ENCODE measurements at places on chromosomes 16 and 17. TPM values are rescaled to one million over a fixed set of nuclear protein-coding genes. Genes with fewer than 3 reads are reported as not detected.

PDIA2 gene
- total RNA-seq = not detected

GRCh38 chr16:88405216-88406060 lies 22.7 kb downstream of the ZNF469 start:
- no peak for DNase-seq

DNA sequence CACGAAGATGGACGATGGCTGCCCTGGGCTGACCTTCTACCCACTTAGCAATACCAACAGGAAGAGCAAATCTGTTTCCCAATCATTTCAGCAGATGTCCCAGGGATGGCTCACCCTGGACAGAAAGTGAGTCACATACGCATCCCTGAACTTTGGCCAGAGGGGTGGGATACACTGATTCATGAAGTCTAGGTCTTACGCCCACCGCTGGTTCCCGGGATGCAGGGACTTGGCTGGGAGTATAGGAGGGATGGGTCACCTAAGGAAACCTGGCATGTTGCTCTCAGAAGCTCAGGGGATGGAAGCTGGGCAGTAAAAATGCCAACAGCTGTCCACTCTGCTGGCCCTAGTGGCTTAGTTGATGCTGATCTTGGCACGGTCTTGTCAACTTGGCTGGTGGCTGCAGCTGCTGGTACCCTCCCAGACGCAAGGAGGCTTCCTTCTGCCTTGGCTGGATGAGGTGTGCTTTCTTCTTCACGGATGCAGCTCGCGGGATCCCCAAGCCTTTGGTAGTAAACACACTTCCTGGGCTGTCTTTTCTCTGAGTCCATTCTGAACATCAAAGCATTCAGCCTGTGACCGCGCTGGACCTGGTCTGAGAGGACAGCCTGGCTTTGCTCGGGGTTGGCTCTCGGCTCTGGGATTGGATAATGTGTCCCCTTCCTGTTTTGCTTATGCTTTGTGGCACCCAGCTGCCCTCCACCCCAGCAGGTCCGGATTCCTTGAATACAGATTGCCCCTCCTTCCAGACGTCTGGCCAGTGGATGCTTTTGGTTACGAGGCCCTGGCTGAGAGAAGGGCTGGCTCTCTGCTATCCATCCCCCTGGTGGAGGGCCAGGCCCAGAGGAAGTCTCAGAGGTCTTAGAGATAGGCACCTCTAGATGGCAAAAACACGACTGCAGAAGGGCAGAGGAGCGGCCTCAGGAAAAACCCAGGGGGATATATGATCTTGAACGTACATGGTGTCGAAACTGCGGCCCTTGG lies 71.5 kb downstream of the RAP1GAP2 start:
- peak; percentile 35 for DNase-seq

DNA sequence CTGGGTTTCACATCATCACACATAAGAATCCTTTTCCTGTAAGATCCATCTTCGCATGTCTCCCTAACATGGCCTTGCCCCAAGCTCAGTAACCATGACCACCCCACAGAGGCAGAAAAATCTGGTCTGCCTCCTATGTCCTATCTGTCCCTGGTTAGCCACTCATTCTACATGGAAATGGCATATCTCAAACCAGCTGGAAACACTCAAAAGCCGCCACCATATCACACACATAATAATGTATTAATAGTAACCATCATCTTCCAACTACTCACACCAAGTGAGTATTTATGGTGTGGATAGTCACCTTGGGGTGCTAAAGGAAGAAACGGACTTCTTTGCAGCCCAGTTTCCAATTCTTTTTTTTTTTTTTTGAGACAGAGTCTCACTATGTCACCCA lies 11.4 kb downstream of the FAM117A start:
- DNase-seq = no peak

GRCh38 chr17:48540213-48540612 lies 4.7 kb downstream of the HOXB2 start:
- DNase-seq = no peak

TNP2 gene
- total RNA-seq = not detected

GRCh38 chr17:45429339-45430005 lies 3.2 kb downstream of the ARHGAP27 start:
- DNase-seq = no peak

- DNase-seq = no peak
These were observed 96.5 kb upstream of the TBX2 start for GRCh38 chr17:61302953-61303816.

DNA sequence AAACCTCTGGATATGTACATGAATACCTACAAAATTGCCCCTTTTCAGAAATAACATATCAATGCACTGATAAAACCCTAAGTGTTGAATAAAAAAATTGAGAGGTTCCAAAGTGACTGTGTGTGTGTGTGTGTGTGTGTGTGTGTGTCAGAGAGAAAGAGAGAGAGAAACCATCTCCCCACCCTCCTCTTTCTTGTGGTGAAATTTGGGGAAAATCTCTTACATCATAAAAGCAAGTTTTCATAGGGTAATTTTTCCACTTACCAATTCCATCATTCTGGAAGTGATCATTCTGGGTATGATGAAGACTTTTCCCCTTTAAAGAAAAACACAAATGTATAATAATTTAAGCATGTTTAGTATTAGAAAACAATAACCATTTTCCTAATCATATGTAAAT lies 79.3 kb downstream of the CACNG1 start:
- no peak for DNase-seq

DNA sequence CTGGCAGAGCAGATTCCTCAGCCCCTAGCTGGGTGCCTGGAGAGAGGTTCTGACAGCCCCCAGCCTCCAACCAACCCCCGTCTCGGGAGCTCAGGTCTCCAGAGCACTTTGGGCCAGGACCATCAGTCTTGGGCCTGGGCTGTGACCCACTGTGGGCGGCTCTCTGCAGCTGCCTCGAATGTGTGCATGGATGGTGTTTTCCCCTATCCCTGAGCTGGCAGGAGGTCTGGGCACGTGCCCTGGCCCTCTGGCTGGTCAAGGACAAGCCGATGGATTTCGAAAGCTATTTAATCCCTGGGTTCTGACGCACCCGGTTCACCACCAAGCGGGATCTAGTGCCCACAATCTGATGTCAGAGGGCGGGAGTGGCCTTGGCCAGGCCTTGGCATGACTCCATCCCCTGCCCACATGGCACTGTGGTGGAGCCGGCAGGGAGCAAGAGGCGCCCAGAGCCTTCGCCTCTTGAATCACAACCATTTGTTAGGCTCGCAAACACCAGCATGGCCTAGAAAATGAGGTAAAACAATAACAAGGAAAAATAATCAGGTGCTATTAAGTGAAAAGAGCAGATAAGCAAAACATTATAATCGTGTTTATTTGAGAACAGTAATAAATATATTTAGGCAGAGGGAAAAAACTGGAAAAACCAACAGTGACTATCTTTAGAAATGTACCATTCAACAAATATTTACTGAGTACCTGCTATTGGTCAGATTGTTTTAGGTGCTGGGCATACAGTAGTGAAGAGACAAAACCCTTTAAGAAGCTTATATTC lies 69.3 kb upstream of the TOB1 start:
- peak; percentile 98 for DNase-seq

DNA sequence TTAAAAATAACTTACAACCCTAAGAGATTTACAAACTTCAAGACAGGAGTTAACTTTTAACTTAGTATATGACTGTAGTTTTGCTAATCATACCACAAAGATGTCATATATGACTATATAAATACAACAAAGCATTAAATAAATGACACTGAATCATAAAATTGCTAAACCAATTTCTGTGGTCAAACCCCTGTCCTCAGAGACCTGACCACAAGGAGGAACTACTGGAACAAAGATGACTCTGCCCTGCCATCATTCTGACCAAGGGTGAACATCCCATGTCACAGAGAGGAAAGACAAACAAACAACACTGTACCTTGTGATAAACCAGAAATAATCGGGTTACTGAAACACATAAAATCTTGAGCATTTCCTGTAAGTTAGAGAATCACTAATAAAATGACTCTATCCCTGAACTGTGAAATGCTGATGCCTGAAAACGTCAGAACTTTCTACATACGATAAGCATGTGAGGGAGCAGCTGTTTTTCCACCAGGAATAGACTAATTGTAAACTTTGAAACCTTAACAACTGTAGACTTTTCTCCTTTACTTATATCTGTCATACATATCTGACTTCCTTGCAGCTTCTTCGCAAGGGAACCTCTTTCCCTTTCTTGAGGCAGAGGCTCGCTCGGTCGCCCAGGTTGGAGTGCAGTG lies 47.9 kb downstream of the WDR59 start:
- DNase-seq = no peak

GRCh38 chr16:11264155-11264832 lies 4.8 kb downstream of the TNP2 start:
- DNase-seq = no peak

CACNG4 gene
- not detected for total RNA-seq

UQCRC2 gene
- 204 TPM for total RNA-seq

C16orf92 gene
- total RNA-seq = not detected

- no peak for DNase-seq
These were observed 25.2 kb downstream of the B4GALNT2 start for GRCh38 chr17:49157784-49158183.

TMEM106A gene
- 1.3 TPM for total RNA-seq

ENPP7 gene
- total RNA-seq = not detected

- no peak for DNase-seq
These were observed 212.5 kb downstream of the KATNIP start for GRCh38 chr16:27762441-27762840.

DNA sequence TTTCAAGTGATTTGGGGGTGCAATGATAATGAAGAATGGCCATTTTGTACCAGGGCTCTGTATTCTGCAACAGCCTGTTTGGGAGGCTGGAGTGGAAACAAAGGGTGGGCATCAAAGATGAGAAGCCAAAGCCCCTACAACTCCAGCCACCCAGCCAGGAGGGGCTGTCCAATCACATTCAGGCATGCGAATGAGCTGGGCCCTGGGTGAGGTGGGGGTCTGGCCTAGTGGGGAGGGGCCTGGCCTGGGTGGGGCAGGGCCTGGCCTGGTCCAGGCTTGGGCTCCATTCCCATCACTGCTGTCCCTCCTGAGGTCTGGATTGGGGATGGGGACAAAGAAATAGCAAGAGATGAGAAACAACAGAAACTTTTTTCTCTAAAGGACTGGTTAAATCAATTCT lies 6.4 kb downstream of the AOC3 start:
- DNase-seq = no peak

SLC47A2 gene
- total RNA-seq = not detected

MARCHF10 gene
- not detected for total RNA-seq

DNA sequence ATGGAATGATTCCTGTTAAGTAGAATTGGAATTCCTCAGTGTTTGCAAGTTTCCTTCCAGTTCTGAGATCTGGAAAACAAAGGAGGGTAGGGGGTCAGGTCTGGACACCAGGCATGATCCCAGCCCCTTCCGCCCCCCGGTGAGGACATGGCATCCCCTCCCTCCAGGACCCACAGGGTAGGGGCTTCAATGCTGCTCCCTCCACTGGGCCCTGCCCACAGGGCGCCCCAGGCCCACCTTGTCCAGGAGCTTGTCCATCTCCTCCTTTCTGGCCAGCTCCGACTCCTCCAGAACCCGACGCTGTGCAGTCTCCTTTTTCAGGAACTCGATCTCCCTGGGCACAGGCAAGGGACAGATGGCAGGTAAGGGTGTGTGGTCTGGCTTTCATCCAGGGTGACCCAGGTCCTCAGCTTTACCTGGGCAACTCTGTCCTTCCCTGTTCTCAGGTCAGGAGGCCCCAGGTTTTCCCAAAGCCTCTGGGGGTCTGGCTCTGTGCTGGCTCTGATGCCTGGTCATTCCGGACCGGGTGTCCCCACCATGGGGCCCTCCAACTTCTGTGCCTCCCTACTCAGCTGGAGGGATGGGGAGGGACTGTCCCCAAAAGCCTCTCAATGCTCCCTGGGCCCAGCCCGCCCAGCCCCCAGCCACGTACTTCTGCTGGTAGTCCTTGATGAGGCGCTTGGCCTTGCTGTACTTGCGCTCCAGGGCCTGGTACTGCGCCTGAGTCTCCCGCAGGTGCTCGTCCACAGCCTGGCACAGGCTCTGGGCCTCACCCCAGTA lies 5.5 kb upstream of the SAMD14 start:
- DNase-seq = no peak

DNA sequence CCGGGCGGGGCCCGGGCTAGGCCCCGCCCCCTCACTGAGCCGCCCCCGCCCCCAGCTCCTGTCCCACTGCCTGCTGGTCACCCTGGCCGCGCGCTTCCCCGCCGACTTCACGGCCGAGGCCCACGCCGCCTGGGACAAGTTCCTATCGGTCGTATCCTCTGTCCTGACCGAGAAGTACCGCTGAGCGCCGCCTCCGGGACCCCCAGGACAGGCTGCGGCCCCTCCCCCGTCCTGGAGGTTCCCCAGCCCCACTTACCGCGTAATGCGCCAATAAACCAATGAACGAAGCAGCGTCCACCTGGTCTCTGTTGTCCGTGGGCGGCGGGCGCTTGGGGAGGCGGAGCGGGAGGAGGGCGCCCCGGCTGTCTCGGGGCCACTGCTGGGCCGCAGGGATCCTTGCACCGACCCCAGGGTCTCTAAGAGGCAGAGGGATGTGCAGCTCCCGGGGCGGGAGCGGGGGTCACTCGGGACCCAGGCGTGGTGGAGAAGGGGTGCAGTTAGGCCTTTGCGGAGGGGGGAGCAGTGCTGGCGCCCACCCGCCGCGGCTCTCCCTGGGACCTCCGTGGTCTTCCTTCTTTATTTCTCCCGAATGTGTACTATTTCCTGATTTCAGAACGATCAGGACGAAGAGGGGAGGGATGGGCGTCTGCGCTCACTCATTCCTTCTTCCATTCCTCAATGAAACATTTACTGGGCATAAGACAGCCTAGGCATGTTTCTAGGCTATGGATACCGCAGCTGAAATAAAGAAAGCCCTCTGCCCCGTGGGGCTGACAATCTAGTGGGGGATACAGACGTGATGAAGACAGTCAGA lies 2.0 kb downstream of the HBZ start:
- DNase-seq = no peak

KRT28 gene
- not detected for total RNA-seq

ROGDI gene
- 31.1 TPM for total RNA-seq

DNA sequence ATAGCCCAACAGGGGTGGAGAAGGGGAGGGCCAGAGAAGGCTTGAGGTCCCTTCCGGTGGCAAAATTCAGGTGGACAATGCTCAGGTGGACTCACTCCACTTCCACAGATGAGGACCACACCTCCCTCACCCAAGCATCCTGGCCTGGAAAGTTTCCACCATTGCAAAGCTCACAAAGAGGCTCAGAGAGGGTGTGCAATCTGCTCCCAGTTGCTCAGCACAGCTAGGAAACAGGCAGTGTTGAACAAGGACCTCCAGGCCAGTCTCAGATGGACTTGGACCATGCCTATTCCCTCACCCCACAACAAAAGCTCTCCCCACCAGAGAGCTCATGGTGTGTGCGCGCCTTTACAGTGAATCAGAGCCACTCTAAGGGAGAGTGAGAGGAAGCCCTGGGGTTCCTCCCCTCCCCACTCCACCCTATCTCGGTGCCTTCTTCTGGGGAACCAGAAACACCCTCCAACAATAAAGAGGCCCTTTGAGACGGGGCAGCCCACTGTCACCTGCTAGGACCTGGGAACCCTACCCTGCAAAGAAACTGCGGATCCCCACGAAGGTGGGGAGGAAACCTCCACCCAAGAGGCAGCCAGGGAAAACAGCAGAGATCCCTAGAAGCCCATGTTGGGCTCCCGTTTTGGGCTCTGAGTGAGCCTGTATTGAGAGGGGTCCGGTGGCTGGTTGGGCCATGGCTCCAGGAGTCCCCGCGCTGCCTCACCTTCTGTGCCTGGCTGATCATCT lies 1.6 kb downstream of the FAM83G start:
- no peak for DNase-seq

GRCh38 chr17:74746922-74747321 lies 1.5 kb upstream of the NHERF1 start:
- no peak for DNase-seq
